Left lung (tissue), 14 donors: ENCODE measurements at places on chromosomes 1 and 21.

- DNase-seq = no peak
These were observed 10.4 kb upstream of the ETV3L start for GRCh38 chr1:157110003-157110402.

GRCh38 chr1:185539277-185539943, 194.8 kb upstream of the HMCN1 start:
- DNase-seq = no peak

- no peak for DNase-seq
These were observed 187.8 kb upstream of the HP1BP3 start for GRCh38 chr1:20974951-20975350.

- DNase-seq = no peak
These were observed 12.1 kb downstream of the SON start for GRCh38 chr21:33554982-33555344.

DNA sequence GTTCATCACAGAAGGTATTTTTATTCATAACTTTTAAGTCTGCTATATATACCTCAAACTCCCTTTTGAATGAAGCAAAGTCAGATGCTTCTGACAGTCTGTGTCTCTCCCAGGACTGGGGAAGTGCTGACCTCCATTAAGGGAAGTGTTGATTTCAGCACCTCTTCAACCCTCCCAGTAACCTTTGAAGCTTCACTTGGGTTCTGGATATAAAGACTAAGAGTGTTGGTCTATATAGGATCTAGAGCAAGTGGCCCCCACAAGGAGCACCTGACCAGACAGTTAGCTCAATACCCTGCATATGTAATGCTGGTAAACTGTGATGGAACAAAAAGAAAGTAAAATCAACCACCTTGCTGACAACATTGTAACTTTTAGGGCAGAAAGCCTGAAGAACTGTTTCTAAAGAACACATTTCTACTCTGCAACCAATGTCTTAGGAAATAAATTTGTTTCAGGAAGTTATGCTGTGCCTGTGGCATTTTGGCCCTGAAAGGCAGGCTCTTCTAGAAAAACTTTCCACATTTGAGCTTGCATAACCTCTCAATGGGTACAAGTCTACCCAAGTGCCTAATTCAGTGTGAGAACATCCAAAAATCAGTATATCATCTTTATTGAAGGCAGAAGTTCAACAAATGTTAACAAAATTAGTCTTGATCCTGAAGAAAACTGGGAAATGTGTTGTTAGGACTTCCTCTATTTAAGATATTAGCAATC, 865 bp upstream of the PTPN22 start:
- no peak for DNase-seq

GRCh38 chr1:67753776-67754525, 69.0 kb downstream of the GADD45A start:
- DNase-seq = peak; percentile 62

DNA sequence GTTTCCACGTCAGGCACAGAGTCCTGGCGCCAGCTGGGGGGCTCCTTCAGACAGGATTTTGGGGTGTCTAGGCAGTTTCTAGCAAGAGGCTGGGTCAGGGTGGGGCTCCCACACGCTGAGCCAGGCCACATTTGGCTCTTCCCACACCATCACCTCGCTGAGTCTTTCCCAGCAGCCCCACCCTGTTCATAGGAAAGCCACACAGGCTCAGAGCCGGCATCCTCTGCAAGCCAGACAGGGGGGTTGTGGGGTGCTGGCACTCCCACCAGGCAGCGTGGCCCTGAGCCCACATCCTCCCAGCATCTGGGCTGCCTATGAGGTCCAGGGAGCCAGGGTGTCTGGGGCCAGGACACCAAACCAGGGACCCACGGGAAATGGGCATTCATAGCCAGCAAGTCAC, 2.8 kb upstream of the GPR153 start:
- no peak for DNase-seq

DNA sequence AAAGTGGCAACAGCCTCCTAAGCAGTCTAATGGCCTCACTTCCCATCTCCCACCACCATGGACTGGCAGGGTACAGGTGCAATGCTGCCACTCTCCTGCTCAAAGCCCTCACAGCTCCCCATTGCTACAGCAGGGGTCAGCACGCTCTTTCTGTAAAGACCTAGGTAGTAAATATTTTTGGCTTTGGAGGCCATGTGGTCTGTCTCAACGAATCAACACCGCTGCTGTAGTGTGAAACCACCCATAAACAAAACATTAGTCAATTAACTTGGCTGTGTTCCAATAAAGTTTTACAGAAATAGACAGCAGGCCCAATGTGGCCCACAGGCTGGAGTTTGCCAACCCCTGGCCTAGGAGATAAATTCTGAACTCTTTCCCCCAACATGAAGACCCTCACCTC, 44.6 kb upstream of the TMEM125 start:
- no peak for DNase-seq

GRCh38 chr21:28299946-28300345, 692.7 kb downstream of the LTN1 start:
- DNase-seq = no peak

DNA sequence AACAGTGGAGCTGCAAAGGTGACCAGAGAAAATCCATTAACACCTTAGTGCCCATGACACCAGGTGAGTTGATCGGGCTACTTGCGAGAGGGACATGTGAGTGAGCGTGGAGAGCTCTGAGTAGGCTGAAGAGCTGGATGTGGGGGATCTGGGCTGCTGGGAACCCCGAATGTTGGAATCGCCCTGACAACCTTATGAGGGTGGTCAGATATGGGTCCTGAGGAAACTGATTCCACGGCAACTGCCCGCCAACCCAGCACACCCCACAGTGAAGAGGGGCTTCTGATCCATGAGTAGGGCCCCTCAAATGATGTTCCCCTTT, 705 bp upstream of the QSOX1 start:
- no peak for DNase-seq

DNA sequence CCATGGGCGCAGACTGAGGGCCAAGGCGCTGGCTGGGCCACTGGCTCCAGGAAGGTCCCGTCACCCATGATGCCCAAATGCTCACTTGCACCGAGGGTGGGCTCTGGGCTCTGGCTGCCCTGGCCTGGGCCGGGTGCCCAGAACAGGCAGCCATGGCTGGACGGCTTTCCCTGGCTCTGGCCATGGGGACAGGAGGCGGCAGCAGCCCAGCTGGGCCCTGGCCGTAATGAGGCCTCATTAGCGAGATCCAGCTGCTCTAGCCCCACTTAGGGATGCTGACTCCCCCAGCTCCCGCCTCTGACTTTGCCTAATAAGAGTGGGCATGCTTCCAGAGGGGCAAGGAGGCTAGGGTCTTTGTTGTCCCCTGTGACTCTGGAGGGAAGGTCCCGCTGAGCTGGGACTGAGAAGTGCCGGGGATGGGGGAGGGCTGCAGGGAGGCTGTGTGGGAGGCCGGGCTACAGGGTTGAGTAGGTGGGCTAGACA, 11.8 kb downstream of the SLC6A9 start:
- no peak for DNase-seq

- no peak for DNase-seq
These were observed 1.7 kb downstream of the KRTAP10-8 start for GRCh38 chr21:44613386-44614155.

GRCh38 chr21:32921632-32922230, 104.0 kb upstream of the OLIG2 start:
- no peak for DNase-seq

DNA sequence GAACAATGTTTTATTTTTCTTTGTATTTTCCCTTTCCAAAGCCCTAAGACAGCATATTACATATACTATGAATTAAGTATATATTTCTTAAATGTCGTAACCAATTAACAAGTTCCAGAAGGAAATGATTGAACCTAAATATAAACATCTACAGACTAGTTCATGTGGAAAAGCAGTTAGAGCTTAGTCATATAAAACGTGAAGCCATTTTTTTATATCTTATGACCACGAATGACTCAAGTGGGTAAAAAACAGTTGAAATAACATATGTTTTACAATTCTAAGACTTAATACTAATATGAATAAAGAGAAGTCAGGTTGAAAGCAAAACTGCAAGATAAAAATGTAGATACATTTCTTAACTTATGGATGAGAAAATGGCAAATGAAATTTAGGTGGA, 307.3 kb downstream of the BRINP3 start:
- no peak for DNase-seq

GRCh38 chr1:212430416-212430815, 2.3 kb upstream of the NENF start:
- no peak for DNase-seq

DNA sequence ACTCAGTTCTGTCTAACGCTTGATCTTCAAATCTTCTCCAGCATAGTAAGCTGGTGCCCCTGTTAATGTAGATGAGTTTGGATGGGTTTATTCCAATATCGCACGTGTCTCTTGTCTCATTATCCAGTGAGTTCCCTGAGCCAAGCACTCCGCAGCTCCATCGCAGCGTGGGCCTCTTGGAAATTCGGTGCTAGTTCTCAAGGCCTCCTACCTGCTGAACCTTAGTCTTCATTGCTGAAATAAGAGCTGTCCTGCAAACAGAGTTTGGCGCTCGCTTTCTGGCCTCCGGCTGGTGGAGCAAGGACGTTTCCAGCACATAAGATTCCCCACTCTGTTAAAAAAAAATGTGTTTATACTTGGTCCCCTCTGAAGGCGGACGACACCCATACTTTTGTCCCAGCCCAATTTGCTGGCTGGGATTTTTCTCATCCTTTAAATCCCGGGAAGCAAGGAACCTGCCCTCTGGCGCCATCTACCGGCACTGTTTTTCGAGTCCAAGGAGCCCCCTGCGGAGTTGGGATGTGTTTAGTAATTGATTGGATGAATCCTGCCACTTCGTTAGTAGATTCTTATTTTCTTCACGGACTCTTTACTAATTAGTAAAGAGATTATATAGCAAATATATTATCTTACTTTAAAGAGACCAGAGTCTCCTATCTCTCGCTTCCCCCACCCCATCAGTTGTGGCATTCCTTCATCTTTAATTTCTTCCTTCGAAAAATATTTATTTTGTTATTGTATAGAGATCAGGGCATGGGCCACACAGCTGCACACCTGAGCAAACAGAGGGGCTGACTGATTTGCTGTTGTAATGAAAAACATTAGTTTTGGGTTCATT, 14.7 kb downstream of the JUN start:
- DNase-seq = peak; percentile 72

DNA sequence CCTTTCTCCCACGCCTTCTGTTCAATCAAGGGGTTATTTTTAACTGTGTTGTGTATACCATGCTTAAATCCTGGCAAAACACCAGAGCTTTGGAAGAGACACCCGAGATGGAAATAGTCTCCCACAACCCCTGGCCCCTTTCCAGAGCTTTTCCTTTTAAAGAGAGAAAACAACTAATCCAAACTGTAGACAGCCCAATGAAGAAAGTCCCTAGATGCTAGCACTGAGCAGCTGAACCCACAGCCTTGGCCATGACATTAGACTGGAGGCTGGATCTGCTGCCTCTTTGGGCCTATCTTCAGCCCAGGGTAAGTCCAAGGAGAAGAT, 64.9 kb upstream of the ARTN start:
- peak; percentile 87 for DNase-seq

- no peak for DNase-seq
These were observed 5.7 kb downstream of the ACAP3 start for GRCh38 chr1:1302006-1302430.

DNA sequence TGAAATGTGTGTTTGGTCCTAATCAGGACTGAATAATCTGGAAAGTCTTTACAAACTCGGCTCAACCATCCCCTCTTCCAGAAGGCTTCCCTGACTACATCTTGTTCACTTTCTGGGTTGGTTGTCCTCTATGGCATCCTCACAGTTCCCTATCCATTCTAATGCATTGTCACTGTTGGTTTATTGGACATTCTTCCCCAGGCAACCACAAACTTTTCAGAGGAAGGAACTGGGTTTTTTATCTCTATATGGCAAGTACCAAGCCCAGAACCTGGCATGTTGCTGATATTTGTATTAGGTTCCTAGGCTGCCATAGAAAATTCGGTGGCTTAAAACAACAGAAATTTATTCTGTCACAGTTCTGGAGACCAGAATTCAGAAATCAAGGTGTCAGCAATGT, 363.5 kb upstream of the ST6GALNAC5 start:
- DNase-seq = no peak

DNA sequence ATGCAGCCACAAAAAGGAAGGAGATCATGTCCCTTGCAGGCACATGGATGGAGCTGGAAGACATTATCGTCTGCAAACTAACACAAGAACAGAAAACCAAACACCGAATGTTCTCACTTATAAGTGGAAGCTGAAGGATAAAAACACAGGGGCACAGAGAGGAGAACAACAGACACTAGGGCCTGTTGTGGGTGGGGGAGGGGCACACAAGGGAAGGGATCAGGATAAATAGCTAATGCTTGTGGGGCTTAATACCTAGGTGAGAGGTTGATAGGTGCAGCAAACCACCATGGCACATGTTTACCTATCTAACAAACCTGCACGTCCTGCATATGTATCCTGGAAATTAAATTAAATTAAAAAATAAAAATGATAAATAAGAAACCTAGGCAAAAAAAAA, 969.9 kb downstream of the TTLL7 start:
- DNase-seq = no peak

GRCh38 chr1:27609618-27610240, 5.8 kb upstream of the AHDC1 start:
- DNase-seq = no peak

- DNase-seq = no peak
These were observed 85.5 kb downstream of the KCND3 start for GRCh38 chr1:111903871-111904449.

GRCh38 chr1:55190109-55190508, 25.1 kb downstream of the USP24 start:
- no peak for DNase-seq

GRCh38 chr1:192793983-192794767, 14.7 kb upstream of the RGS2 start:
- no peak for DNase-seq

GRCh38 chr1:116466810-116467557, 93.9 kb downstream of the ATP1A1 start:
- DNase-seq = no peak

DNA sequence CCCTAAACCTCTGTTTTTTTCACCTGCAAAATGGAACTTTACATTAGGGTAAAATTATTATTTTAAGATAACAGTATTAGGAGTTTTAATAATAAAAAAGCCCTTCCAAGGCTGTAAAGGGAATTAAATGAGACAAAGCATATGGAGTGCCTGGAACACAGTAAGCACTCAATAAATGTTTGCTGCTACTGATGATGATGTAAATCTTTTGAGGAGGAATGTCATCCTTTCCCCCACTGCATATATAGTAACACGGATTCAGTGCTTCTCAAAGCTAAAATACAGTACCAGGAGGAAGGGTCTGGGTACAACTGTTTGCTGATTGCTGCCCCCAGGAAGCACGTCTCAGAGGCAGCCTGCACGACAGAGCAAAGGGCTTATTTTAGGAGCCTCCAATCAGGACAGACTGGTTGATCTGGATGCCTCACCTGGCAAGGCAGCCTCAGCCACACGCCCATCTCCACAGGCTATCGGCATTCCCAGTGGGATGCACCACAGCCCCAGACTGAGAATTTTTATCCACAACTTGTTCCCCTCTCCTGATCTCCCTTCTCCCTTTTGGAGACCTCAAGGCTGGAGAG, 64.4 kb downstream of the GADD45A start:
- DNase-seq = no peak
